Neural crest cell (in vitro differentiated cells): ENCODE measurements at places on chromosomes 11 and 22. TPM values are rescaled to one million over a fixed set of nuclear protein-coding genes. Genes with fewer than 3 reads are reported as not detected.

DNA sequence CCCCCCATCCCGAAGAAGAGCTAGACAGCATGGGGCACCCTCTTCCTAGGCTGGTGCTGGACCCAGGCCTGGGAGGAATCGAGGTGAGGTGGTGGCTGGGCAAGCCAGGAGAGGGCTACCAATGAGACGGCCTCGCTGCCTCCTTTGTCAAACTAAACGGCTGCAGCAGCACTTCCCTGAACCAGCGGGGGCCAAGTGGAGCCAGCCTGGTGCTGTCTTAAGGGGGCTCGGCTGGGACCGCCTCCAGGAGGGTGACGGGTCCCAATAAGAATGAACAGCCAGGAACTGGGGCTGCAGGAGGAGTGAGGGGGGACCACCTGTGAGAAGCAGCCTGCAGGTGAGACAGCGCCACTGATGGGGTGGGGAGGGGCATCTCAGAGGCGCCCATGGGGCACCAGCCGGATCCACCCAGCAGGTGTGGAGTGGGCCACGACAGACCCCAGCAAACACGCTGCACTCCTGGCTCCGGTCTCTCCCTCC is 17.1 kb downstream of the IFT27 start:
- DNase-seq, result no peak

DNA sequence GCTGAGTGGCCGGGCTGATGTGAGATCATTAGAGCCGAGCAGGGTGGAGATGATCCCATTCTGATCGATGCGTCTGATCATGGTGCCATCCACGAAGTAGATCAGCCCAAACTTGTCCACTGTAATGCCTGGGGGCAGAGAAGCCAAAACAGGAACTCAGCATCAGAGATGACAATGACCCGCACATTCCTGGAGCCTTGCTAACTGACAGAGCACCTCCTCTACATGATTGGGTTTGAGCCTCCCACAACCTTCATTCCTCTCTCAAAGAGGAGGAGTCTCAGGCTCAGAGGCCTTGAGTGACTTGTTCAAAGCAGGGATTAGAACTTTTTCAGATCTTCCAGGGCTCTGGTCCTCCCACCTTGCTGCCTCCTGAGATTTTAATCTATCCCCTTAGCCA is 133.7 kb upstream of the NARS2 start:
- DNase-seq, result no peak

The C11orf21 gene
- total RNA-seq, result not detected in 2 replicates

GRCh38 chr11:22795914-22796313 is 33.7 kb downstream of the SVIP start:
- no peak for DNase-seq

The FAM83F gene
- total RNA-seq, result 2.8 and 3.1 TPM in 2 replicates

DNA sequence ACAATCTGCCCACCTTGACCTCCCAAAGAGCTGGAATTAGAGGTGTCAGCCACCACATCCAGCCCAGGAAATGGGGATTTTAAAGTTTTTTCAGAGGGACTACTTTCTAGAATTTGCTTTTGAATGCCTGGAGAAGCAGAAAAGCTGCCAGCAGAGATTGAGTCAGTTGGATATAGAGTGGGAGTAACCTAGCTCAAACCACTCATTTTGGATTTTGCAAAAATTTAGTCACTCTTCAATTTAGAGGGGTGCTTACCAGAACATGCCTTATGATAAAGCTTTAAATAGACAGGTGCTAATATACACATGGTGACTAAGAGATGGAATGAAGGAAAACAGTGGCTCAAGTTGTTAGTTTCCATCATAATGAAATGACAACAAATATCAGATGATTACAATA is 26.5 kb upstream of the PSMA1 start:
- DNase-seq, result no peak

The NCF4 gene
- not detected in 2 replicates for total RNA-seq

The IL10RA gene
- 0.37 and 0.48 TPM in 2 replicates for total RNA-seq

The NDUFS3 gene
- total RNA-seq, result 172 and 178 TPM in 2 replicates

- no peak for DNase-seq
Observed at GRCh38 chr22:28907311-28908008, 24.1 kb downstream of the ZNRF3 start.

- no peak for DNase-seq
Observed at GRCh38 chr11:111448831-111449557, 63.2 kb downstream of the BTG4 start.

The VPREB3 gene
- not detected in 2 replicates for total RNA-seq
